ENCODE measurements at places on chromosomes 11 and 22.

- no peak for DNase-seq
These were observed 800 bp downstream of the KCNJ5 start for GRCh38 chr11:128891913-128892398.

DNA sequence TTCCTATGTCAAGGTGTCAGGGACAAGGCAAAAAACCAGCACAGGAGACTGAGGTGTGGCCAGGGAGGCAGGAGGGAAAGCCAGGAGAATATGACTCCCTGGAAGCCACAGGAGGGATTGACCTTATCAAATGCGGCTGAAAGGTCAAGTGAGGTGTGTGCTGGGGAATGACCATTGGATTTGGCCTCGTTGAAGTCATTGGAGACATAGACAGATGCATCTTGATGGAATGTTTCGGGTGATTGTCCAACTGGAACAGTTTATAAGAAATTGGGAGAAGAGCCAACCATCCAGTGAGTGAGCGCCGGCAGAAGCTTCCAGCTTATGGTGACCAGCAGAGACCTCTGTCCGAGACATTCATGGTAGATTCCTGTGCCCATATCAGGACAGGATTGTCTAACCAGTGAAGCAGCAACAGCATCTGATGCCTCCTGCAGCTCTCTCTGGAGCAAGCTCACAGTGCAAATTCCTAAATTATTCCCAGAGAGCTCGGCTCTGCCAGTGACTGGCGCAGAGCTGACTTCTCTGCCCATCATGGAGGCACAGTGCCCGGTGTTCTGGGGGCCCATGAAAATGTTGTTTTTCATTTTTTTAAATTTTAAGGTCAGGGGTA lies 95.4 kb downstream of the MYO18B start:
- DNase-seq, result no peak

DNA sequence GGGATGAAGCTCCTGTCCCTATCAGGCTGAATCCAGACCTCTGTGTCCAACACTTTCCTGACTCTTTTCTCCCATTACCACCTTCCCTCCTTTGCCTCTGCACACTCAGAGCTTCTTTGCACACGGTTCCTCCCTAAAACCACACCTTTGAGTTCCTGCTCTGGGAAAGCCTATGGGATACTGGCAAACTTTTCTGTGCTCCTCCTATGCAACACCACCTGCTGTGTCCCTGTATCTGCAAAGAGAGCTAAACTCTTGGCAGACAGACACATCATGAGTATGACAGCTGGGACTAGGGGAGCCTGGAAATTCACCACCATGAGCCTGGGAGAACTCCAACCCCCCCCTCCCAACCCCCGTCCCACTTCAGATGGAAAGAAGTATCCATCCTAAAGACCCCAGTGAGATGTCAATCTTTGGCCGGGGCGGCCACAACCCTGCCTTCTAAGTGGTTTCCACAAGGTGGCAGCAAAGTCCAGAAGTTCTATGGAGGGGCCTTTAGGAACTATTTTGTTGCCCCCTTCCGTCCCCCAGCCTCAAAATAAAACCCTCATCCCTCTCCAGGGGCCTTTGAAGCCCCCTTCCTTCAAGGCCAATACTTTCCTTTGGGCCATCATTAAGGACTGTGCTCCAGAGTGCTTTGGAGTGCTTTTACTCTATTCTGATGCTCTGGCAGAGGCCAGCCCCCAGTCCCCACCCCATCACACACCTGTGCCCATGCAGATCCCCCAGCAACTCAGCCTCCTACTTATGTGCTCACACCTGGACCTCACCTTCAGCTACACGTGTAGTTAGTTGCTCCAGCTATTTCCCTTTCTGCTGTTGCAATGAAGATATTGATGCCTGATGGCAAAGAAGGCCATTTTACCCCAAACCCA lies 19.4 kb downstream of the HTR3A start:
- DNase-seq, result peak; percentile 39

GRCh38 chr22:50342651-50343540 lies at the start of gene PPP6R2:
Gene PPP6R2 (plus strand): TSS chr22:50343327. CDS start chr22:50393909, 50,582 bp downstream.
- DNase-seq, result peak; percentile 91

DNA sequence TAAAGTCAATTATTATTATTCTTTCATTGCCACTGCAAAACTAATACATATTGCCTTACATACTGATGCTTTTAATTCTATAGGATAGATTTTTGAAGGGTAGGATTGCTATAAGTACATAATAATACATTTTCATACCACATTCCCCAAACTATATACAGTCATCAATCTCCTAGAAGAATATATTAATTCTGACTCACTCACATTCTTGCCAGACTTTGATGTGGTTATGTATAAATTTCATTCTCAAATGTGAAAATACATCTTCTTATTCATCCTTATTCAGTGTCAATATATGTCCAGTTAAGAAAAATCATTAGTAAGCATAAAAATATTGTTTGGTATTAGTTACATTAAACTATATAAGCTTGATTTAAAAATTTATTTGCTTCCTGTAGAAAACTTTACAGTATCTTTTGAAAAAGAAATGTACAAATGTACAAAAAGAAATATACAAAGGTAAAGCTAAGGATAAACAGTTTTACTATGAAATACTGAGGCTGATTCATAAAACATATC lies 458.8 kb upstream of the CNTN5 start:
- no peak for DNase-seq

All from activated CD8-positive, alpha-beta memory T cell treated with anti-CD3 and anti-CD28 coated beads, Interleukin-2, amount 50 U/mL, for 4 hours (primary cell).